ENCODE measurements at places on chromosomes 7 and 10. TPM values are rescaled to one million over a fixed set of nuclear protein-coding genes. Genes with fewer than 3 reads are reported as not detected.

DNA sequence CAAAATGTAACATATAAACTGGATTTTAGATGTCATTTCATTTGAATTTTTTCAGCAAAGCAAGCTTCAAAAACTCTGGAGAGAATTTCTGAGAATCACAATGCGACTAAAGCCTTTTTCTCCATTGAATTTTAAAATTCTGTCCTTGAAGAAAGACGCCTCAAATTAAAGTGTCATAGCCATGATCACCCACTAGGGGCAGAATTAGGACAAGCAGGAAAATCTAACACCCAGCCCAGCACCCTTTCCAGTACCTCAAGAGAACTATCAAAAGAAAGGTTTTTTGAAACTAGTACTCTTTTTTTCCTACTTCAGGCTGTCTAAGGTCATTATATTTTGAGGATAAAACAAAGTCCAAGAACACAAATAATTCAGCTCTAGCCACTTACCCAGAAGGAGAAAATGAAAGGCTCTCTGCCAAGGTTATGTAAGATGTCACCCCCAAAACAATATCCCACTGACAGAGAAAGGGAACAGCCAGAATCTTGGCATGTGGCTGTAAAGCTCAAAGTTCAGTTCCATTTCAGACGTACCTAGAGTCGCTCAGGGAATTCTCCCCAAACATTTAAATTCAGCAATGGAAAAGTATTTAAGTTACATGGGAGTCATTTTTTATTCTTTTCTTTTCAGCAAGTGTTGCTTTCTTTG is 299.4 kb downstream of the SNX13 start:
- DNase-seq: no peak

DNA sequence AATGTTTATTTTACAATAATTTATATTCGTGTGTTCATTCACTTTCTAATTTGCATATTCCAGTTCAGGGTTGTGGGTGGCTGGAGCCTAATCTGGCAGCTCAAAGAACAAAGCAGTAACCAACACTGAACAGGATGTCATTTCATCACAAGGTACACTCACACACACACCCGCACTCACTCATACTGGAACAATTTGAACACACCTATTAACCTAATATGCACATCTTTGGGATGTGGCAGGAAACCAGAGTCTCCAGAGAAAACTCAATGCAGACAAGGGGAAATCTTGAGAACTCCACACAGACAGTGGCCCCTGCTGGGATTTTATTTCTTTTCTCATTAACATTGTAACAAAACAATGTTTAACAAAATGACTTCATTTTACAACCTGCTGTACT is 97.4 kb downstream of the TWIST1 start:
- no peak for DNase-seq

Gene GARIN1A
- total RNA-seq: 1.9 TPM

Gene PSD
- total RNA-seq: 4.3 TPM

DNA sequence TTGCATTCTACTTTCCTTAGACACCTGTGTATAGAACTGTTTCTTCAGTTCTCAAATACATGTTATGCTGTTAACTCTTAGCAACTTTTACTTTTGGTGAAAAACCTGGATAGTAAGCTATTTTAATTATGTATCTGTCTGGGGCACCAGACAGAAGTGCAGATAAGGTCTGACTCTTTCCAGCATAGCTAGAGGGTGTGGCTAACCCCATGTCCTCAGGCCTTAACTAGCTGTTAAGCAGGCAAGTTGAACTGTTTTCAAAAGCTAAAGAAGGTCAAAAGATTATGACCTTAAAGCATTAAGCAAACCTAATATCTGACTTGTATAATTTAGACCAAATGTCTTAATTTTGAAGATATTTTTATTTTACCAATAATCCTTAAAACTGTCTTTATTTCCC is 45.1 kb upstream of the INHBA start:
- no peak for DNase-seq

Gene ERVW-1
- not detected for total RNA-seq

DNA sequence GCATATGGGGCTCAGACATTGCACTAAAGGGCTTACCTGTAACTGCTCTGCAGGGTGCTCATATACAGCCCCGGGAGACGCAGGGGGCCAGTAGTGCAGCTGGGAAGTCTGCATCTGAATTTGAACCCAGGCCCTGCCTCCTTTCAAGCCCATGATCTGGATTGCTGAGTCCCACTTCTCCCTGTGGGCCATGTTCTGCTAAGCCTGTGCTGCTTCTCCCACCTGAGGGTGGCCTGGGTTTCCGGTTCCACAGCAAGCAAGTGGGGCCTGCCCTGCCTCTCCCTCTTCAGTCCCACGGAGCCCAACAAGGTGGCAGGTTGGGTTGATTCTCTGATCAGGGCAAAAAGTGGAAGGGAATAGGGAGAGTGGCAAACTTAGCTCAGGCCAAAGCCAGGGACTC is 56.6 kb upstream of the GDF10 start:
- DNase-seq: no peak

DNA sequence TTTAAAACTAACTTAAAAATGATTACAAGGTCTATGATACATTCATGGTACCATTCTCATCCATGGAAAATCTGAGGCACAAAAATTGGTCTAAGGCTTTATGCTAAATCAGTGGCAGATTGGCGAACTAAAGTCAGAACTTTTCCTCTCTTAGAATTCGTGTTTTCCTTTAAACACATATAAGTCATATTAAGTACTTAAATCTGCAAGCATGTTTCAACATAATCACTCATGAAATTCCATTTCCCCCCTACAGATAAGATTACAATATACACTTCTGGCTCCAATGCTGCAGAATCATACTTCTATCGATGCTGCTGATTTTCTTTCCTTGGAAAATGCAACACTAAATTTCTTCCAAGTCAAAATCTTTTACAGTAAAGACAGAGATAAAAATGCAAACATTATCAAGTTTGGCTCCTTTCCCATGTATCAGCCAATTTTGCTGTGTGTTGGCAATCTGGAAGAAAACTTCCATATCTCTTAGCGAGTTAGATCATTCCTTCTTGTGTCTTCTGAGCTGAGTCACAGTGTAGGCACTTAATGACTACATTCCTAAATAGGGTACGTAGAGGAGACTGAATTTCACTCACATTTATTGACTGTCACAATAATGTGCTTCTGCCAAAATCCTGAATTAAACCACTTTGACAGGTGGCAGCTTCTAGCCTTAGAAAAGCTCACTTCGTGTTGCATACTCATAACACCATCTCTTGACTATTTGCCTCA is 76.4 kb upstream of the LRRC17 start:
- DNase-seq: no peak

Gene THSD7A
- not detected for total RNA-seq

DNA sequence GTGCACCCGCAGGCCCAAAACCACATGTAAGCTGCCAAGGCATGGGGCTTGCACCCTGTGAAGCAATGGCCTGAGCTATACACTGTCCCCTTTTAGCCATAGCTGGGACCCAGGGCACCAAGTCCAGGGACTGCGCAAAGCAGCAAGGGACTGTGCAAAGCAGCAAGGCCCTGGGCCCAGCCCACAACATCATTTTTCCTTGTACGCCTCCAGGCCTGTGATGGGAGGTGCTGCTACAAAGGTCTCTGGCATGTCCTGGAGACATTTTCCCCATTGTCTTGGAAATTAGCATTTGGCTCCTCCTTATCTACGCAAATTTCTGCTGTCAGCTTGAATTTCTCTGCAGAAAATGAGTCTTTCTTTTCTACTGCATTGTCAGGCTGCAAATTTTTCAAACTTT is 24.8 kb downstream of the ARHGAP19 start:
- no peak for DNase-seq

DNA sequence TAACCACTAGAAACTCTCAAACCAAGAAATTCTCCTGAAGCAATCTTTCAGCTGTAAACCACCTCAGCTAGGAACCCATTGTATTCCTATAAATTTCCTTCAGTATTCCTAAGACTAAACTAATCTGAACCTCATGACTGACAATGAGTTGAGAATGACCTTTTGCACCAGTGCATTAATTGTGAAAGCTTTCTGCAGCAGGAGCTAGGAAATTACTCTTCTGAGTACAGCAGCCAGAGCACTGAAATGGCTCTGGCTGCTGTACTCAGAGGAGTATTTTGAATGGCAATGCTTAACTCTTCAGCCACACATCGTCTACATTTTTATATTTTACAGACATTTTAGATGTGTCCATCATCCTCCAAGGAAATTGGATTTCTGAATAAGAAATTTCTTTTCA is 109.7 kb downstream of the PCDH15 start:
- DNase-seq: no peak

- DNase-seq: no peak
Observed at GRCh38 chr7:112103246-112103645, 103.0 kb downstream of the DOCK4 start.

- no peak for DNase-seq
Observed at GRCh38 chr7:55838595-55838994, 24.0 kb downstream of the SEPTIN14 start.

- DNase-seq: peak; percentile 49
Observed at GRCh38 chr7:37052705-37053104, 328.4 kb upstream of the AOAH start.

Gene TUBB8
- total RNA-seq: not detected

- no peak for DNase-seq
Observed at GRCh38 chr7:104723001-104723400, 291.0 kb upstream of the KMT2E start.

- no peak for DNase-seq
Observed at GRCh38 chr7:78020874-78021249, 222.3 kb downstream of the PHTF2 start.

GRCh38 chr7:73519867-73520672 is 2.0 kb downstream of the BAZ1B start:
- DNase-seq: no peak

Gene PNLIPRP2
- total RNA-seq: not detected

- DNase-seq: no peak
Observed at GRCh38 chr7:78066599-78066998, 268.0 kb downstream of the PHTF2 start.

DNA sequence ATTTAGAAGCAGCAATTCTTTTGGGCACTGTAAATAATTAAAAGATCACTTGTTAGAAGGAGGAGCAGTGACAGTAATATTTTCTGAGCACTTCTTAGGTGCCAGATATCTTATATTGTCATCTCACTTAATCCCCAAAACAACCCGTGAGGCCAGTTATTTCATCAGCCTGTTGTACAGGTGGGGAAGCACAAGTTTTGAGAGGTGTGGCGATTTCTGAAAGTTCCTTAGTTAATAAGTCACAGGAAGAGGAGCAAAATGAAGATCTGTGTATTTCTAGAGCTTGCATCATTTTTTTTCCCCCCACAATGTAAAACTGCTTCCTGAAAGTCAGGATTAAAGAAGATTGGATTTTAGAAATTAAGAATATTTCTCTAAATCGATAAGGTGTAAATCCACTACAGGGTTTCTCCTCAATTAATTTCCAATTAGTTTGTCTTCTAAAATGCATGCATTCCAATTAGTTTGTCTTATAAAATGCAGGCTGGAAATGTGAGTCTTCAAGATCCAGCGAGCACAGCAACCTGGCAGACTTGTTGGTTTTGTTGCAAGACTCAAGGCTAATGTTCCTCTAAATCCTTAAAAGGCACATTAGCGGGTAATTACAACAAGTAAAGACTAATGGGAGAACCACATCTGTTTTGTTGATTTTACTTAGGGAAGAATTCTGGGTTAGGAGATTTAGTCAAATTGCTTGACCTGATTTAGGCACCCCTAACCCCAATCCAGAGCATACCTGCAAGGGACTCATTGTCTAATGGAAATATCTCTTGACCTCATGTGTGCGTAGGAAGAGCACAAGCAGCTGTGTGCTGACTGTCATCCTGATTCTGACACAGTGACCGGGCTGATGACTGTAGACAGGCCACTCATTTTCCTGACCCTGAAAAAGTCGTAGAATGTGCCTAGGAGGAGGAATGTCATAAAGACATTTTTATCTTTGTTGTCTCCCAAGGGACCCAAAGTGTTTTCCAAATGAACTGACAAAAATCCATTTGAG is 272.0 kb downstream of the BAMBI start:
- DNase-seq: no peak

DNA sequence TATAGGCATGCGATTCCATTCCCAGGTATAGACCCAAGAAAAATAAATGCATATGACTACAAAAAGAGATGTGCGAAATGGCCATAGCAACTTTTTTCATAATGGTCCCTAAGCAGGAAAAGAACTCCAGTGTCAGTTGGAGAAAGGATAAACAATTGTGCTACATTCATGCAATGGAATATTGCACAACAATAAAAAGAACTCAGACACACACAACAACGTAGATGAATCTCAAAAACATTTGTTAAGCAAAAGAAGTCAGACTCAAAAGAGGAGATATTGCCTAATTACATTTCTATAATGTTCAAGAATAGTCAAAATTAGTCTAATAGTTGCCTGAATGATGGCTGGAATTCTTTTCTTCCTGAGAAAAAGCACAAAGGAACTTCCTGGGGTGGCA is 141.1 kb upstream of the GLI3 start:
- DNase-seq: no peak

Gene CAMK1D
- total RNA-seq: 9.0 TPM

DNA sequence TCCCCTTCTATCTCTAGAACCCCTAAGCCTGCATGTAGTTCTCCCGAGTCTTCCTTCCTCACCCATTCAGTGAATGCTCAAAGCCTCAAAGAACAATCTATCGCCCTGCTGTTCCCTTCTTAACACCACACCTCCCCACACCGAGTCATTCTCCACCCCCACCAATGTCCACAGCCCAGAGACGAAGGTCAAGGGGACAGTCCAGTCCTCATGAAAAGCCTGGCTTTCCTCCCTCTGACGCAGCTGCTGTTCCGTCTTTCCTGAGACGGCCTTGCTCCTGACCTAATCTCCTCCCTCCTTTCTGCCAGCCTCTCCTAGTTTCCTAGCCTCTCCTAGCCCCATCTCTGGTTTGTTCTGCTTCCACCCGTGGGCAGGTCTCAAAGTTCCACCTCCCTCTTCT is 9.2 kb downstream of the MOSPD3 start:
- DNase-seq: no peak

- DNase-seq: no peak
Observed at GRCh38 chr10:80160361-80161320, 28.1 kb downstream of the PLAC9 start.

Gene MYL10
- not detected for total RNA-seq

Gene PSMC2
- 102 TPM for total RNA-seq

DNA sequence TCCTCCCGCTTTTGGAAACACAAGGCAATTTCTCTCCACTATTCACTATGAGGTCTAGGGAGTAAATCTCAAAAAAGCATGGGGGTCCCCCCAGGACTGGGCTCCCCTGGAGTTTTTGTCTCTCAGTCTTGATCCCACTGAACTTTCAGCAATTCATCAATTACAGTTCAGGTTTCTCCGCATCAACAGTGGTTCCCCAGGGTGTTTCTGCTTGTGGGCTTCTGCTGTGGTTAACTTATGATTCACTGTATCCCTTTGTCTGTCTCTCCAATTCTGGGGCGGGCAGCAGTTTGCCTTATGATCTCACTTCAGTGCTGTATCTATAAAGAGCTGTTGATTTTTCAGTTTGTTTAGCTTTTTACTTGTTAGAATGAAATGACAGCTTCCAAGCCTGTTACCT is 142.6 kb upstream of the CDC14C start:
- DNase-seq: no peak

DNA sequence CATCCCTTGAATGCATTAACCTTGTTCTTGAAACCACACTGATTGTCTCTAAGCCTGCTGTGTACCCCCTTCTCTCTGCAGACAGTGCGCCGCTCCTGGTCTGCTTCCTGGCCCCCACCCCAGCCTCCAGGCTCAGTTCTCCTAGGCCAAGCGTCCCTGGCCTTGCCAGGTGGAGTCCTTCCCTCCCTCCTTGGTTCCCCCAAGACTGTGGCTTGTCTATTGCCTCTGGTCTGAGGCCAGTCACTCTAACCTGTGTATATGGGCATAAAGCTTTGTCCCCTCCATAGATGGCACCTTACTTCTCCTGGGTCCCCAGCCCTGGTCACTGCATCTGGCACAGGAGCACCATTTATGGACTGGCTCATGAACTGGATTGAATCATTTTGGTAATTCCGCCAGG is 133.5 kb upstream of the EEPD1 start:
- no peak for DNase-seq
